ENCODE measurements at places on chromosomes 3 and 15. TPM values are rescaled to one million over a fixed set of nuclear protein-coding genes. Genes with fewer than 3 reads are reported as not detected.

SERPINI2 gene
- polyA plus RNA-seq: 0.08 TPM

TLR9 gene
- polyA plus RNA-seq: 0.33 TPM

ATP10A gene
- polyA plus RNA-seq: 5.0 TPM

AMT gene
- polyA plus RNA-seq: 9.7 TPM

ZNF717 gene
- 4.3 TPM for polyA plus RNA-seq

PLA1A gene
- 1.2 TPM for polyA plus RNA-seq

LRRIQ4 gene
- not detected for polyA plus RNA-seq

GRCh38 chr3:133295944-133296917, 103.6 kb upstream of the BFSP2 start:
- DNase-seq: no peak

DNA sequence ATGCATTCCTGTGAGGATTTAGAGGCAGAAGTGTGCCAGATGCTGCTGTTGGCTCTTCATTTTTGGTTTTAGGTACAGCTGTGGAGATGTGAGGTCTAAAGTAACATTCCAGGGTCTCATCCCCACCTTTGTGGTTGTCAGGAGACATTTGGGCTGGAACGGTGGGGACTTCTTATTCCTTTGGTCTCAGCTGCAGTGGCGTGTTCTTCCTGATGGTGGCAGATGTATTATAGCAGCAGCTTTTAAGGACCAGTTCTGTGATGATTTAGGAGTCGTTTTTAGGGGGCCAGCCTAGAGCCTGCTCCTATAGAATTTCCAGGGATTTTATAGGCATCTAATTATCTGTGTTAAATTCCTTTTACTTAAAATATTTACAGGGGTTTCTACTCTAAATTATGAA, 221.0 kb upstream of the EOMES start:
- no peak for DNase-seq

DNA sequence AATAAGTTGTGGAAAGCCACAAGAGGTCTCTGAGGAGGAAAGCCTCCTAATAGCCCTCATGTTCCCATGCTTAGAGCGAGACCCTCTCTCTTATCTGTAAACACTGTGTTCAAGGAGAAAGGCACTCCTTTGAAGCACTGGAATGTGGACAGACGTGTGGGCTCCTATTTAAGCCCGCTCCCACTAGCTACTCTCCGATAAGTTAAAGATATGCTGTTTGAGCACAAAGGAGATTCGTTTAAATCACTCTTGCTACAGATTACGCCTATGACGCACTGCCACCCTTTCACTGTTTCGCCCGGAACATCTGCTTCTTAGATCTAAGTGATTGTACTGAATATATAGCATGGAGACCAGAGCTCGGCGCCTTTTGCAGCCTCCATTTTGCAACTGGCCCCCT, 57.8 kb upstream of the FAM3D start:
- peak; percentile 13 for DNase-seq

GRCh38 chr3:20924646-20925385, 738.8 kb upstream of the SGO1 start:
- no peak for DNase-seq

GRCh38 chr15:95304151-95304946, 1026.2 kb upstream of the NR2F2 start:
- DNase-seq: peak; percentile 78

- DNase-seq: no peak
Observed at GRCh38 chr15:31758126-31758525, 272.2 kb upstream of the CHRNA7 start.

DNA sequence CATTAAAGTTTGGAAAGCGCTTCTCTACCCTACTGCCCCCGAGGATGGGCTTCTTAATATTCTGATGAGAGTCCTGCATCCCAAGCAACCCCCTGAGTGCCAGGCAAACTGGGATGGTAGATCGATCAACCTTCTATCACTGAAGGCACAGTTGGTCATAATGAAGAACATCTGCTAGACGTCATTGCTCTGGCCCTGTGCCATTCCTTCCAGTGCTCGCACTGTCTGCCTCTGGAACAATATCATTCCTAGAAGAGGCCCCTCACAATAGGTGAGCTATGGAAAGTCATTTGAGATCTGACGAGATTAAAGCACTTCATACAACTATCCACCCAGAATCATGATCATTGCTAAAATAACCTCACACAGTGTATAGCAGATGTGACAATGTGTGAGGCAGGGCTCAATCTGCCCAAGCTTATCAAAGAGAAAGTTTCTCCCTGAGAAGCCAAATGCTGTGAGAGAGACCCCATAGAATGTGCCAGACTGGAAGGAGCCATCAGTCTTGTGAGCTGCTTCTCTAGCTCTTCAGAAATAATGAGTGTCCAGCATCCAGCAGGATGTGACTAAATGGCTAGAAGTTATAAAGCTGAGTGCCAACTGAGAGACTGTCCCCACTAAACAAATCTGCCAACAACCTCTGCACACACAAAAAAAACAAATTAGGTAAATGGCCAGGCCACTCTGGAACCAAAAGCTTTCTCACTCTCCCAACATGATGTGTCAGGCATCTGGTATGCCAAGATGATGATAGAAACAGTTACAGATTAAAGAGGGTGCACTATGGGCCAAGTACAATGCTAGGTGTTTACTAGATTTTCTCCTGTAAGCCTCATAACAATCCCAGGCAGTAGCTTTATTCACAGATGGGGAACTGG, 165.5 kb downstream of the NECTIN3 start:
- no peak for DNase-seq

GRCh38 chr3:156298938-156299337, 178.6 kb downstream of the KCNAB1 start:
- no peak for DNase-seq

DNA sequence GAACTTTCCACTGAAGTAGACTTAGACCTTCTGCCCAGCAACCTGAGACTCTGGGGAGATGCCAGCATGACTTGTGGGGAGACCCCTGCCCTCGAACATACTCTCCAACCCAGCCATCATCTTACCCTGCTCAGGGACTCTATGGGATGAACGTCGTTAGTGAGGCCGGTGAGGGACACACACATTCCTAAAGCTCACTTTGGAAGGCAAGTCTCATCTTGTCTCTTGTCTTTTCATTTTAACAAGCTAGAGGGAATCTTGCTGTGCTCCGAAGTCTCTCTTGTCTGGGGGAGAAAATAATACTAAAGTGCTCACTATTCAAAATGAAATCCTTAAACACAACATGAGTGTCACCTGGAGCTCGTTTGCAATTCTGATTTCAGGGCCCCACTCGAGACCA, 239.5 kb upstream of the HES1 start:
- no peak for DNase-seq

- DNase-seq: no peak
Observed at GRCh38 chr3:107806021-107806420, 283.3 kb downstream of the BBX start.

DNA sequence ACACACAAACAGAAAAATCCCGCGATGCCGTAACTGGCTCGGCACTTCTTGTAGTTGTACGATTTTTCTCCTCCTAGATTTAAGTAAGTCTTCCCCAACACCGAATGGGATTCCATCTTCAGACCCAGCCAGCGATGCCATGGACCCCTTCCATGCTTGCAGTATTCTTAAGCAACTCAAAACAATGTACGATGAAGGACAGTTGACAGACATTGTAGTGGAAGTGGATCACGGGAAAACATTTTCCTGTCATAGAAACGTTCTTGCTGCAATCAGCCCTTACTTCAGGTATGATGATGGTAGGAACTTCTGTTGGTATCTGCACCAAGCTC, 763 bp downstream of the KBTBD8 start:
- no peak for DNase-seq

GRCh38 chr3:113405180-113405579, 36.1 kb downstream of the CFAP44 start:
- no peak for DNase-seq

DNA sequence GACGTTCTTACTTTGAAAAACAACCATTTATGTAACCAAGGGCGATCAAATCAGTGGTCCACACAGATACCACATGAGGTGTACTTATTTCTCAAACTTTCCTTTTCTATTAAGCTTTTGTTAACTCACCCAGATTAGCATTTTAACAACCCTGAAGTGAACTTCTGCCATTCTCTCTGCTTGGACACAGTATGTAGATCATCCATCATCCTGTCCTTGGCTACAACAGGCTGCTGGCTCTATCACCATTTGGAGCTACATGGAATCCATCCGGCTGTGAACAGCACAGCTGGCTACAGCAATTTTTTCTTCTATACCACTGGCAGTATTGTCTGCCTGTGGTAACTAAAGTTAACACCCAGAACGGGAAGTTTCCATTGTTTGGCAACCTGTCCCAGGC, 4.4 kb downstream of the SEMA6D start:
- DNase-seq: no peak

DNA sequence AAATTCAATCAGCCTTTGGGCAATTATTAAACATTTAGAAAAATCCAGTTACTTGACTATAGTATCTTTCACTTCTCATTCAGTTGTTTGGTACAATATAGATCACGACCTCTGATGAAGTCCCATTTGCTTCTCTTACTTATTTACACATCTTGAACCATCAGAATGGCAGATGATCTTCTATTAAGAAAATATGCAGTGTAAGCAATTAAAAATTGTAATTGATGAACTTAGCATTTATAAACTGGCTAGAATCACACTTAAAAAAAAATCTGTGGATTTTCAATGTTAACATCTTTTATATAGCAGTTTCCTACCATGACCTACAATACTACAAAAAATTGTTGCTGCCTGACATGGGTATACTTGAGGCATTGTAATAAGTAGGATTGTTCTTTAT, 395.5 kb upstream of the CNTN4 start:
- no peak for DNase-seq

DNA sequence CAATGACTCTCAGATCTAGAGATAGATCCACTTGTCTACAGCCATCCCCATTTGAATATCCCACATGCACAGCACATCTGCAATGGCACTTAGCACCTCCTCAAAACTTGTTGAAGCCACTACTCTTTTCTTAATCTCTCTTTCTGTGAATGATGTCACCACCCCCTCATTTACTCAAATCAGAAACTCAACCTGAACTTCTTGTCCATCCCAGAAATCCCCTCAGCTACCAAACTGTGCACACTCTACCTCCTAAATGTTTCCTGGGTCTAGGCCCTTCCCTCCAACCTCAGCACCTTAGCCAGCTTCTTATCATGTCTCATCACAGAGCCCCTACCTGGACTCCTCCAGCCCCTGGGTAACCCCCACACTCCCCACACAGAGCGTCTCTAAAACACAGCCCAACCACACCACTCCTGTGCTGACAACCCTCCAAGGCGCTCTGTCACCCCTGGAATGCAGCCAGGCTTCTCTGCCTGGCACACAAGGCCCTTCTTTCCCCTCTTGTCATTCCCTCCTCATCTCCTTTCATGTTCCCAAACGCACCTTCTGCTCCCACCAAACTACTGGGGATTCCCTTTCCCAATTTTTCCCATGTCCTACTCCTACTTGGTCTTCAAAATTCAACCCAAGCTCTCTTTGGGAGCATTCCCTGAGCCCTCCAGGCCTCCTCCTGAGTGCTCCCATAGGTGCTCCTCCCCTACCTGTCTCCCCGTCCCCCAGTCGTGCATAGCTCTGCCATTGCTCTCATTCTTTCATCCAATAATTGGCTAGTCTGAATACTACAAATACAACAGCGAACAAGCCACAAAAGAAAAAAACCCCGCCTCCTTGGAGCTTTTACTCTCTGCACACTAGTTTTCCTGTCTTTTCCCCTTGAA, 39.8 kb upstream of the ZBTB38 start:
- no peak for DNase-seq

- no peak for DNase-seq
Observed at GRCh38 chr15:92819278-92820235, 80.6 kb upstream of the CHD2 start.

DNA sequence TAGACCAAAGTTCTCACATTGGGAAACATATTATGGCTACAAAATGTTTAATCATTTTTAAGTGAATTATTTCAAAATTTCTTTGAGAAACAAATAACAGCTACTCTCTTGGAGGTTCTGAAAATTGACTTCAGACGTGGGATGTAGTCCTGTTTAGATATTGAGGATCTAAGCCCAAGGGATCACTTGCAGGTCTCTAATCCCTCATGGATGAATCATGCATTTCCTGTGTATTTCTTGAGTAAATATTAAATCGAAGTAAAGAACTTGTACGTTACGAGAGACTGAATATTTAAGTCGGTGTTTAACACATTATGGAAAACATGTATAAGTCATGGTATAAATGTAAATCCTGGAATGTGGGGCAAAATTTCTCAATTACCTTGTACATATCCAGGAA, 119.8 kb downstream of the EPHA3 start:
- DNase-seq: no peak

Measured in urinary bladder (tissue), 4 donors.